NCI-H460 (cell line): ENCODE measurements at places on chromosomes 5 and 9. TPM values are rescaled to one million over a fixed set of nuclear protein-coding genes. Genes with fewer than 3 reads are reported as not detected.

The NMUR2 gene
- not detected in 2 replicates for total RNA-seq

The NELFB gene
- total RNA-seq, result 41.5 and 43.8 TPM in 2 replicates

The OBP2B gene
- not detected in 2 replicates for total RNA-seq

The PRRX2 gene
- 5.1 and 9.1 TPM in 2 replicates for total RNA-seq

The SUB1 gene
- 657 and 687 TPM in 2 replicates for total RNA-seq

The ELOVL7 gene
- 1.2 and 2.0 TPM in 2 replicates for total RNA-seq

The TMEM267 gene
- 59.3 and 65.6 TPM in 2 replicates for total RNA-seq

The SEMA6A gene
- 0.32 and 0.94 TPM in 2 replicates for total RNA-seq

The PCA3 gene
- total RNA-seq, result not detected in 2 replicates

The GNA14 gene
- not detected in 2 replicates for total RNA-seq

The FBP2 gene
- total RNA-seq, result not detected in 2 replicates

The MYMK gene
- total RNA-seq, result not detected in 2 replicates
